CD4-positive, alpha-beta T cell (primary cell): ENCODE measurements at places on chromosomes 7 and 10.

- DNase-seq: no peak
These were observed 50.3 kb downstream of the PALD1 start for GRCh38 chr10:70528741-70529362.

DNA sequence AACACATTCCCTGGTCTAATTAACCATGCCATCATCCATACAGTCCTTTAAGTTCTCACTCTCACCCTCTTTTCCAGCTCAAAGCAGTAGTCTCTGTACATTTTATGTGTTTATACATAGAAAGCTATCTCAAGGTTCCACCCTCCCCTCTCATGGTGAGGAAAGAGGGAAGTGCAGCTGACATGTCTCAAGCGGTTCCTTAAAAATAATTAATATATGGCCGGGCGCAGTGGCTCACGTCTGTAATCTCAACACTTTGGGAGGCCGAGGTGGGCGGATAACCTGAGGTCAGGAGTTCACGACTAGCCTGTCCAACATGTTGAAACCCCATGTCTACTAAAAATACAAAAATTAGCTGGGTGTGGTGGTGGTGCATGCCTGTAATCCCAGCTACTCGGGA lies 36.7 kb downstream of the ZC3HAV1 start:
- no peak for DNase-seq

DNA sequence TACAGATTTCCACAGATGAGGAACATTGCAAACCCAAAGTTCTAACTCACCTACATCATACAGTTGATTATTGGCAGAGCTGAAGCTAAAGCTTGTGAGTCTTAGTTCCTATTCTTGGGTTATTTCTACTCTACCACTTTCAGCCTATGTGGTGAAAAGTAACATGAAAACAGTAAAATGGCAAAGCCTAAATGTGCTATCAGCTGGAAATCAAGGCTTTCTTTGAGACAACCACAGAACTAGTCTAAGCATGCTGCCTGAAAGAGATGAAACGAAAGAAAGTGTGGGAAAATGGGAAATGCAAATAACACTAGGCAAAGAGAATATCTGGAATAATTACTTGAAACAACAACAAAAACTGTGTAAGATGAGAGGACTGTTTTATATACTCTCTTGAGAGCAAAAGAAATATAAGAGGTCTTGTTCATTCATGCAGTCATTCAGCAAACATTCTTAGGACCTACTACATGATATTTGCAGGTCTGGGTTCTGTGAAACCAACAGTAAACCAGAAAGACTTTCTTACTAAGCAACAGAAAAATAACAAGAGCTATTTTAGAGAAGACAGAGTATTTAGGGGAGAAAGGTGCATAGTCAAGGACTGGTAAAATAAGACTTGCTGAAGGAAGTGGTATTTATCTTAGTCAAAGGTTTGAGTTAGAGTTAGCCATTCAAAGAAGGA lies 437.1 kb downstream of the HTR7 start:
- DNase-seq: no peak

DNA sequence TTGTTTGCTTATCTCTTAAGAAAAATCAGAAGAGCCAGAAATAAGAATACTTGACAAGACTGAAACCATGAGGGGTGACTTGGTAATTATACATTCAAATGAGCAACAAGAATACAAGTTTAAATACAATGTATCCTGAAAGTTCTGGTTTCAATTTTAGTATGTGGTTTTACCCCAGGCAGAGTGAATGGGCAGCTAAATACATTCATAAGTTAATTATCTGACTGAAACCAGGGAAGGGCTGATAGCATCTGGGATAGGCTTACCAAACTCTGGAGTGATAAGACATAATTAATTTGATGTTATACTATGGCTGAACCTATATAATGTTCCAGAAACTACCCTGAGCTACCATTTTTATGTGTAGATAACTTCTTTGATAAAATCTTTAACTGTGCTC lies 252.2 kb upstream of the PLXNA4 start:
- no peak for DNase-seq

DNA sequence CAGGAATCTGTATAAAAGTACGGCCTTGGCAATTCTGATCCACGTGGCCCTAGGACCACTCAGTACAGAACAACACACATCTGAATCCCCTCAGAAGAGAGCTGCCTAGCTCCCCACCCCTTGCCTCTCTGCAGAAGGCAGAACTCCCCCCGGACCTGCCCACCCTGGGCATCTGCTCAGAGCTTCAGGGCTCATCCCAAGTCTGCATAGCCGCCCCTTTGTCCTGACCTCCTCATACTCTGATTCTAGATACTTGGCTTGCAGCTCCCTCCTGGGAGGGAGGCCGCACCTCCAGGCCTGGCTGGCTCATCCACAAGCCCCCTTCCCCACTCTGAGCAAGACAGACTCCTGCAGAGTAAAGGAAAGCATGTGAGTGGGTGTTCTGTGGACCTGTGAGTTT lies 49.6 kb downstream of the GRID1 start:
- no peak for DNase-seq

DNA sequence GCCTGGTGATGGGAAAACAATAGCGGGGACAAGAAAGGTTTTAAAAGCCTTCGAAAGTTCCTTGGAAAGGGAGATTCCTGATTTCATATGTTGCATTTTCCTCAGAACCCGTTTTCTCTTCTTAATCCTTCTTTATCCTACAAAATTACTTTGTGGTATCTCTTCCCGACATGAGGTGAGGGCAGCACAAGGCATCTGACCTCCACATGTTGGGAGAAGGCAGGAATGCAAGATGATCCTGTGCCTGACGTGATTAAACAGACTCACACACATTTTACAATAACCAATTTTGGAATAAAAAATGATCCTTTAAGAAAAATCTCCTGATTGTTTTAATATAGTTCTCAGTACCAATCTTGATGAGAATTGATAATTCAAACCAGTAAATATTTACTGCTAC lies 153.3 kb upstream of the MKLN1 start:
- DNase-seq: no peak

DNA sequence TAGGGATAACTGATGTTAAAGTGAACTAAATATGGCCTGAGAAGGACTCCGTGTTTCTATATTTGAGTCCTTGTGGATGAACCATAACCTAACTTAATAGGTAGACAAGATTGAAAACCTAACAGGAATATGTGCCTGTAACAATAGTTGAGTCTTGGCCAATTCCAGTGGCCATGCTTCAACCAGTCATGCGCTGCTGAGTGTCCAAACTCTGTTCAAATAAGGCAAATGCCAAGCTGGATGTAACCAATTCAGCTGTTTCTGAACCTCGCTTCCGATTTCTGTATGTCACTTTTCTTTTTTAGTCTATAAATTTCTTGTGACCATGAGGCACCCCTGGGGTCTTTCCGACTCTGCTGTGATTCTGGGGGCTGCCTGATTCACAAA lies 608.2 kb downstream of the GALNT17 start:
- no peak for DNase-seq

- DNase-seq: no peak
These were observed 897.1 kb downstream of the GATA3 start for GRCh38 chr10:8951440-8952089.
